ENCODE measurements at places on chromosomes 5 and 9. TPM values are rescaled to one million over a fixed set of nuclear protein-coding genes. Genes with fewer than 3 reads are reported as not detected.

DNA sequence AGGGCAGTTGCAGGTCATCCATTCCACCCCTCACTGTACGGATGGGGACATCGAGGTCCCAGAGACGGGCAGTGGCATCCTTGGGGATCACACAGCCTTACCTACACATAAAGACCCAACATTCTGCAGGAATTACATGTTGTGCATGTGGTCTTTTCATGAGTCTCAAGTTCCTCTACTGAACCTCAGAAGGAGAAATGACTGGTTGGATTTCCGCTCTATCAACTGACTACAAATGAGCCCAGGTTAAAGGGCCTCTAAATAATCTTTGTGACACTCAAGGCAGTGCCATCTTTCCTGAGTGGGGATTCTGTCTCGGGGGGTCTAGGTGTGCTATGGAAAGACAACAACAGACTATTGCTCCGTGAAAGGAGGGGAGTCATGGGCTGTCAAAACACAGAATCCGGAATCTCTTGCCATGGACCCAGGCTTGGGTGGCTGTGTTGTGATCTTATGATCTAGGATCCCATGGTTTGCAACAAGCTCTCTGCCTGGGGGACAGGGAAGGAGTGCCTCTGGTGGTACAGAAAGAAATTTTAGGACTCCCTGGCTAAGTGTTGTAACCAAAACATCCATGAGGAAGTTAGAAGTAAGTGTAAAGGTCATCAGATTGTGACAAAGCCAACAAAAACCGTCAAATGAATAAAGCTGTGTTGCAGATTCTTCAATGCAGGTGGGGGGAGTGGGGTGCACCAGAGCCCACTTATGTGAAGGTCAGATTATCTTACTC lies 1.9 kb upstream of the SLC31A2 start:
- no peaks in the 10 kb centered on the region for H3K36me3 ChIP-seq
- H3K27ac ChIP-seq: no peak overlapping the region
- H3K4me1 ChIP-seq: peaks cover 10% of the 10 kb centered on the region
- H3K27me3 ChIP-seq: peaks cover 3% of the 10 kb centered on the region
- no peak for DNase-seq

- no peaks in the 10 kb centered on the region for H3K27me3 ChIP-seq
- H3K27ac ChIP-seq: no peak overlapping the region
- H3K4me3 ChIP-seq: no peak overlapping the region
- peaks cover 14% of the 10 kb centered on the region for H3K4me1 ChIP-seq
- no peaks in the 10 kb centered on the region for H3K36me3 ChIP-seq
- DNase-seq: no peak
Measured at GRCh38 chr9:120350596-120350995, 229.4 kb downstream of the CDK5RAP2 start.

- peak overlapping the region; percentile 38 for H3K4me3 ChIP-seq
- no peak for DNase-seq
- H3K4me1 ChIP-seq: peaks cover 34% of the 10 kb centered on the region
- no peaks in the 10 kb centered on the region for H3K27me3 ChIP-seq
- H3K27ac ChIP-seq: no peak overlapping the region
- H3K36me3 ChIP-seq: peaks cover 48% of the 10 kb centered on the region
Measured at GRCh38 chr9:136117916-136118319, 757 bp downstream of the TMEM250 start.

DNA sequence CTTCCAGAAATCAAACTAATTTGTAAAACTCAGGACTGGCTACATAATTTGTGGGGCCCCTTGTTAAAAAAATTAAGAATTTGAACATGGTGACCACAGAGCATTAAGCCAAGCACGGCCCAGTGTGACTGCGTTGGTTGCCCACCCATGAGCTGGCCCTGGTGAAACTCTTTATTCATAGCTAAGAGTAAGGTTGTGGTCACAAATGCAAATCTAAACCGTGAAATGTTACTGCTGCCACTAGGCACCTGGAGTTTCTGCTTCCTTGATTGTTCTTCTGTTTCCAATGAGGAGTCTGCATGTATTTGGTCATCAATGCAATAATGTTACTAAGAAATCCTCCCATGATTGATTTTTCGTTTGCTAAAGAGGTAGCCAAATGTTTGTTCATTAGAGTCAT lies 4.2 kb downstream of the GCNT1 start:
- peaks cover 10% of the 10 kb centered on the region for H3K27me3 ChIP-seq
- no peak for DNase-seq
- H3K4me1 ChIP-seq: peaks cover 14% of the 10 kb centered on the region
- no peak overlapping the region for H3K4me3 ChIP-seq
- no peaks in the 10 kb centered on the region for H3K36me3 ChIP-seq

The PDCD1LG2 gene
- 0.32 TPM for polyA plus RNA-seq

The MYOZ3 gene
- 15.6 TPM for polyA plus RNA-seq

DNA sequence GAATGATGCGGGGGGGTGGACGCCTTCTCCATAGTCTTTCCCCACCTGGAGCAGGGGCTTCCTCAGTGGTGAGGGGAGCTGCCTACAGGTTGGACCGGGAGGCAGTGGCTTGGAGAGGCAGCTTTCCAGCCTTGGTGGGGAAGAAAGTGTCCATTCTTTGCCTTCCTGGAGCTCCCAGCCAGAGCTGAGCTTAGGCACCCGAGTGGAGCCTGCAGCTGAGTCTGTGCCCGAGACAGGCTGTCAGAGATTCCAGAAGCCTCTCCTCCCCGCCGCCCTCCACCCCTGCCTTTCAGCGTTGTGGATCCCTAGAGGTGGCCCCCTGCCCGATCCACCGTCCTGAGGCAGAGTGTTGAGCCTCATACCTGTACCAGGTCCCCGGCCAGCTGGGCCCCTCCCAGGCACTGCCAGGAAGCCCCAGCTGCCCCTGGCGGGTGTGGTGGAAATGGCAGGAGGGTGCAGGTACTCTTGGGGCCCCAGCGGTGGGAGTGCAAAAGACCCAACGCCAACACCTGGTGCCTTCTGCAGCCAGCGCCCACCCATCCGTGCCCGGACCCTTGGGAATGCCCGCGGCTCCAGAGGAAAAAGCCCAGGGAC lies 112.0 kb downstream of the RXRA start:
- no peaks in the 10 kb centered on the region for H3K27me3 ChIP-seq
- peaks cover 65% of the 10 kb centered on the region for H3K36me3 ChIP-seq
- no peak overlapping the region for H3K4me3 ChIP-seq
- peaks cover 78% of the 10 kb centered on the region for H3K4me1 ChIP-seq
- no peak overlapping the region for H3K27ac ChIP-seq

DNA sequence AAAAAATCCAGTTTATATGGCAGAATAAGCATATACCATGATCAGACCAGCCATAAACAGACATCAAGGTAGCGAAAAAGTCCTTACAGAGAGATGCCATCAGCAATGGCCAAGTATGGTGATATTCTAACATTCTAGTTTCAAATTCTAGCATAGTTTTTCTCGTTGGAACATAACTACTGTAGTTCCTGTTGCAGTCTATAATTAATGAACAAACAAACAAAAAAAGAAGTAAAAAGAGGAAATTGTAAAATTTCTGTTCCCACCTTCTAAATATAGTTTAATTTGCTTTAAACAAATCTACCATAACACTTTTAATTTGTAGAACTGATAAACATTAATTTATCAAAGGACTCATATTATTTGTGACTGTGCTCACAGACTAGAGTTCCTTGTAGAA lies 9.9 kb upstream of the CD180 start:
- H3K36me3 ChIP-seq: no peaks in the 10 kb centered on the region
- H3K27ac ChIP-seq: no peak overlapping the region
- DNase-seq: no peak
- no peaks in the 10 kb centered on the region for H3K27me3 ChIP-seq
- peaks cover 4% of the 10 kb centered on the region for H3K4me1 ChIP-seq
- no peak overlapping the region for H3K4me3 ChIP-seq

DNA sequence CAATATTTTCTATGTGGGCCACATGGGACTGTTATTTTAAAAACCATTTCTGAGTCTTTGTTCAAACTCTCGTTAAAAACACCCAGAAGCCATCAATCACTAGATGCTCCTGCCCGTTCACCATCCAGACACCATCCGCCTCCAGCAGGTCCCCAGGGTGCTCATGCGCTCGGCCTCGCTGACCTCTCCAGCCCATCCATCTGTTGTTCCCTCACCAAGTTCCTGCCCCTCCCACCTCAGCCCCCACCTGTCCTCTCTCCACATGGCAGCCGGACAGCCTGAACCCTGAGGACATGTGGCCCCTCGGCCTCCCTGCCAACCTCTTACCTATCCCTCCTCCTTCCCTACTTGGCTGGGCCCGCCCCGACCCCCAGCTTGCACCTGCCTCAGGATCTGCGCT lies 31.6 kb downstream of the NSUN2 start:
- H3K27ac ChIP-seq: no peak overlapping the region
- H3K36me3 ChIP-seq: peaks cover 67% of the 10 kb centered on the region
- H3K4me3 ChIP-seq: no peak overlapping the region
- no peaks in the 10 kb centered on the region for H3K27me3 ChIP-seq
- DNase-seq: no peak

The DMRTA1 gene
- 0.32 TPM for polyA plus RNA-seq

The HSPB3 gene
- polyA plus RNA-seq: 0.44 TPM

GRCh38 chr5:121138952-121139351 lies 674.9 kb downstream of the PRR16 start:
- H3K27me3 ChIP-seq: no peaks in the 10 kb centered on the region
- no peaks in the 10 kb centered on the region for H3K36me3 ChIP-seq
- DNase-seq: no peak

The SMARCA2 gene
- 153 TPM for polyA plus RNA-seq

All from spinal cord (tissue), 10 donors.